ENCODE measurements at places on chromosomes 3 and 15.
A peak's percentile ranks its signal among the peaks of the same experiment; 100 is the strongest.

DNA sequence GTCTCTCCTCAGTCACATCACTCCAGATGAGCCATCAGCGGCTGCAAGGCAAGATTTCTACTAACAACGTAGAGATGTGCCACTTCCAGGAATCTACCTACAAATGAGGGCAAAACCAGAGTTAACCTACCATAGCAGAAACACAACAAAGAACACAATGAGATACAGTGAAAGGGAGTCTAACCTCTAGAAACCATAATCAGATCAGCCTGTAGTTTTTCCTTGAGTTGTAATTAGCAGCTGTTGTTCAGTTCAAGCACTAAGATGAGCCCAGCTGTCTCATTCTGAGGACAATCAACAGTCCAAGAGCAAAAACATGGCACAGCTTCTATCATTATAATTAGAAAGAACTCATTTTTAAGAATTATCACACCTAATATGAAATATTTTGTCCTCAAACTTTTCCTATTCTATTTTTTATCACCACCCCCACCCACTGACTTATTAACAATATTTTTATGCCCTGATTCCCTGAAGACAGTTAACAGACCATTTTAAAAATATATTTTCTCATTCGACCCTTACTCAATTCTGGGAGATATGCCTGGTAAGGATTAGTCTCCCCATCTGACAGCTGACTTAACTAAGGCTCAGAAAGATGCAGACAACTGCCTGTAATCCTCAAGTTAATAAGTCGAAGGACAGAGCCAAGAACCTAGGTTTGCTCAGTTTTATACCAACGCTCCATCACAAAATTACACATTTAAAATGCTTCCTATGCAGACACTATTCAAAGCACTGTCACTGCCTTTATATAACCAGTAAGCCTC, 50.1 kb downstream of the MAGI1 start:
- DNase-seq, result no peak

GRCh38 chr3:188695241-188695640, 476.5 kb upstream of the TPRG1 start:
- no peak for DNase-seq

GRCh38 chr3:10554236-10554611, 48.8 kb upstream of the ATP2B2 start:
- DNase-seq, result no peak

DNA sequence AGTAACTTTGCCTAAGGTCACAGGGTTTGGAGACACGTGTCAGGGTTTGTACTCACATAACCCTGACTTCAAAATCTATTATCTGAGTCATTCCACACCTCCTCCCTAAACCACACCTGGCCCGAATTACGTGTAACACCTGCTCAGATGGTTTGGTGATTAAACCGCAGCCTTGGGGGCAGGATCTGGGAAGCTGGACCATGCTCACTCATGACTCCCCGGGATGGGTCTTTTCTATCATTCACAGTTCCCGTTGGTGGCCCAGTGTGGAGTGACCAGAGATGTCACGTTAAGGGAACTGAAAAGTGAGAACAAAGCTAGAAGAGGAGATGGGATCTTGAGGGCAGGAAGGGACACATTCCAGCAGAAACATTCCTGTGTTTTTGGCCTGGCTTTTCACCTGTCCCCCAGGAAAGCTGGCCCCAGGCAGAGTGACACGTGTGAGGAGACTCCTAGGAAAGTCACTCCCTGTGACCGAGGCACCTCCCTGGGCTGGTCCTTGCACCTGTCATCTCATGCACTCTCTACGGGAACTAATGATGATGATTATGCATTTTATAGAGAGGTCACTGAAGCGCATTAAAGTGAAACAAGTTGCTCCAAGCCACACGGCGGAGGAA, 75.4 kb upstream of the POMGNT2 start:
- DNase-seq, result peak; percentile 69

DNA sequence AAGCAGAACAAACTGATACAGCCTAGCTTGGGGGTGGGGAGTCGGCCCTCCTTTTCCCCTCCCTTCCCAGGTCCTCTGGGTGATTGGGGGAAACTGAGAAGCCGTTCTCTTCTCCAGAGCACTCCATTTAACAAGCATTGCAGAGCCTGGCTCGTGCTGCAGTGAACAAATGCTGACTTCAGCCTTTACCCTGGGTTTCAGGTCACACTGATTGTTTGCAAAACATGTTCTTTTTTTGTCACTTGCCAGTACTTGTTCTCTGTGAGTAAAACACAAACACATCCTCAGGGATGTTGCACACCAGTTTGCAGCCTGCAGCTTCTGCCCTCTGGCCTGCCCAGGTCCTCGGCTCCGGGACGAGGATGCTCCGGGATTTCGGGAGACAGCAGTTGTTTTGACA, 132.8 kb downstream of the PGPEP1L start:
- DNase-seq, result no peak

DNA sequence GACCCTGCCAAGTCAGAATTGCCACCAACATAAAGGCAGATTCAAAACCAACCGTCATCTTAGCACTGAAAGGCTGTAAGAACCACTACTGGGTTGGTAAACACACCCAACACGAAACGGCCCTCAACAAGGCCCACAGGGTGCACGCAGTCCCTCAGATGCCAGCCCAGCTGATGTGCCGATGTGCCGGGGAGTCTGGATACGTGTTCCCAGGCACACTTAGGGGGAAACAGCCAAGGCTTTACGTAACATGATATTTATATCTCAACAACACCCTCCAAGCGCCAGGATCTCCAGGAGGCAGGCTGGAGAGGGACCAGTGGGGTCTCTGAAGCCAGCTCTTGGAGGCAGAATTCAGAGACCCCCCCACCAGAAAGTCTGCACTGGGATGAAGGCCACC, 14.2 kb downstream of the POC1A start:
- DNase-seq, result no peak

GRCh38 chr3:71258116-71258515, 325.4 kb downstream of the FOXP1 start:
- no peak for DNase-seq

- DNase-seq, result no peak
Measured at GRCh38 chr3:9841015-9841414, 2.8 kb downstream of the RPUSD3 start.

GRCh38 chr15:82272154-82272553, 9.5 kb downstream of the SAXO2 start:
- DNase-seq, result no peak

DNA sequence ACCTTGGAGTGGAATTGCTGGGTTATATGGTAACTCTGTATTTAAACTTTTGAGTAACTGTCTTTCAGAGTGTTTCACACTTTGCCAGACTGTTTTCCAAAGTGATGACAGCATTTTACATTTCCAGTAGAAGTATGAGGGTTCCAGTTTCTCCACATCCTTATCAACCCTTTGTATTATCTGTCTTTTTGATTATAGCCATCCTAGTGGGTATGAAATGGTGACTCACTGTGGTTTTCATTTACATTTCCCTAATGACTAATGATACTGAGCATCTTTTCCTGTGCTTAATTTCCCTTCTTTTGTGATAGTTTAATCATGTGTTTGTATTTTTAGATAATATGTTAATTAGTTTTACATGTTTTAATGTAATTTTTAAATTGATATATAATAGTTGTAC, 138.1 kb upstream of the DAZL start:
- no peak for DNase-seq

DNA sequence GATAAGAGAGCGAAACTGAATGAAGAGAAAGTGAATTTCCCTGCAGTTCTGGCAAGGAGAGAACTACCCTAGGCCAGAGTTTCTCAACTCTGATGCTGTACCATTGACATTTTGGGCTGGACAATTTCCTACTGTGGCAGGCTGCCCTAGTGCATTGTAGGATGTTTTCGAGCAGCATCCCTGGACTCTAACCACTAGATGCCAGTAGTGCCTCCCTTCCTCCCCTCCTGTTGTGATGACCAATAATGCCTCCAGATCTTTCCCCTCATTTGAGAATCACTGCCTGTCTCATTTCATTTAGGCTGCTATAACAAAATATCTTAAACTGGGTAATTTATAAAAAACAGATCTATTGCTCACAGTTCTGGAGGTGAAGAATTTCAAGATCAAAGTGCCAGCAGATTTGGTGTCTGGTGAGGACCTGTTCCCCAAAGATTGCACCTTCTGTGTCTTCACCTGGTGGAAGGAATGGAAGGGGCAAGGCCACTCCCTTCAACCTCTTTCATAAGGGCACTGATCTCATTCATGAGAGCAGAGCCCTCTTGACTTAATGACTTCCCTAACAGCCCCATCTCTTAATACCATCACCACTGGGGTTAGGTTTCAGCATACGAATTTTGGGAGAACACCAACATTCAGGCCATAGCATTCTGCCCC, 188.9 kb upstream of the MEIS2 start:
- no peak for DNase-seq

- no peak for DNase-seq
Measured at GRCh38 chr3:78721771-78722543, 1045.8 kb downstream of the ROBO1 start.

DNA sequence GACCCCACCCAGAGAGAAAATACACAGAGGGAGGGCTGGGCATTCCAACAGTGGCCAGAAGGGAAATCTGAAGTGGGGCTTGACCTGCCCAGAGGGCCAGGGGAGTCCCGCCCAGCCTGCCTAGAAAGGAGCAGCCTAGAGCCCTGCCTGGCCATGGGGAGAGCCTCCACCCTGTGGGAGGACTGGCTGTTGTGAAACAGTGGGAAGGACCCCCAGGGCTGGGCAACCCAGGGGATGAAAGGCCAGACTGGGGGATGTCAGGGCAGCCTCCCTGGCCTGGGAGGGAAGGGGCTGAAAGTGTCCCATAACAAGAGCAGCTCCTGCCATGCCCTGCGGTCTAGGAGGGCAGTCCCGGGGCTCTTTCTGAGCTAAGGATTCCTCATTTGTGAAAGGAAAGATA, 69.0 kb downstream of the SLC12A8 start:
- DNase-seq, result no peak

DNA sequence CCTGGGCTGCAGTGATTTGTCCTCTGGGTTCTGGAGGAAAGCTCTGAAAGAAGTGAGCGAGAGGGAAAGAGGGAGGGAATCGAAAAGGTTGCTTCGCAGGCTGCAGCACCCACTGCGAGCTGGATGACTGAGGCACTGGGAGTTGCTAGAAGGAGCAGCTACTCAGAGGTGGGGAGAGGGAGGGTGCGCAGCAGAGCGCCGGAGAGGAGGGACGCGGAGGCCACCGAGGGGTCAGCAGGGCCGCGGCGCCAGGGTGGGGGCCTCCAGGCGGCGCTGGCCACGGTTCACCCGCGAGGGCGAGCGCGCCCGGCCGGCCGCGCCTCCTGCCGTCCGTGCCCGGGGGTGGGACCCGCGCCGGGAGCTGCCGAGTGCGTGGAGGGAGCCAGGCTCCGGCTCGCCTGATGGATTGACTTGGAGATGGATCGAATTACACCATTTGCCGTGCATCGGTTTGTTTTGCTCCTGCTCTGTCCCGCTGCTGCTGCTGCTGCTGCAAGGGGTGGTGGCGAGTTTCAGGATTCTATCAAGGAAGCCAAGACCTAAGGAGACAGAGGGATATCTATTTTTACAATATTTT, at the start of gene SEMA6D:
TSS of gene SEMA6D (plus strand) at position 470 of the 577 bp plus-strand sequence. CDS start 42,294 bp downstream, outside the sequence.
- DNase-seq, result no peak

GRCh38 chr3:136929977-136930670, 27.7 kb upstream of the IL20RB start:
- no peak for DNase-seq

GRCh38 chr3:58206406-58207011, 4.3 kb downstream of the DNASE1L3 start:
- DNase-seq, result no peak

GRCh38 chr15:90201130-90201943, at the start of gene SEMA4B:
SEMA4B (plus strand) TSS chr15:90201330; CDS start chr15:90201579, 249 bp downstream.
- DNase-seq, result peak; percentile 88

DNA sequence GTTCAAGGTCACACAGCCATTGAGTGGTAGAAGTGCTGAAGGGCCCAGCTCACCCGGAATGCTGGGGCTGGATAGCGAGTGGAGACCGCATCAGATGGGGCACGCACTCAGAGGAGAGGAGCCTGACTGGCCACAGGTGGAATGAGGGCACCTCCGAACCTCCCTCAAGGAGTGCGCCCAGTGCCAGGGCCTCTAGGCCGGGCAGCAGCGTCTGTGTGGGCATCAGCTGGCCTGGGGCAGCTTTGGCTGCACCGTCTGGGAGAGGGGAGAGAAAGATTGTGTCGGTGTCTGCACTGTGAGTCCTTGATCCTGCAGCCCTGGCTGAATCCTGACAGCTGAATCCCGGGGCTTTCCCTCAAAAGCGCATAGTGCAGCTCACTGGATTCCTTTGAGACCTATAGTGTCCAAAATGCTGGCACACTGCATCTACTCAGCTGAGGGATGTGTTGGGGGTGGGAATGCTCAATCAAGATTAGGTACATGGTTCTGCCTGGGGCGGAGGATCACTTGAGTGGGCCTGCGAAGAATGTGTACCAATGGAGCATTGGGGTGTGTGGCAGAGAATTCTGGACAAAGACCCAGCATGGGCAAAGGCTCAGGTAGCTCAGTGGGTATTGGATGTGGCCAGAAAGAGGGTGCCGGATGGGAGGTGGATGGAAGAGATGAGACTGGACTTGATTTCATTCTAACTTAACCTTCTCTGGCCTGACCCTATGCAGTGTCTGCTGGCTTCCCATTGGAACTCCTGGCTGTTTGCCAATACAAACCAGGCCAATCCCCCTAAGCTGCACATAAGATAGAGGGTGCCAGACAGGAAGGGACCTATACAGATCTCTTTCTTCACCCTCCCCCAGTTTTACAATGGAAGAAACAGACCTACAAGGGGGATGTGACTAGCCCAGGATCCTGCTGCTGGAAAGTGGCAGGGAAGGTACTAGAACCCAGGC, 950 bp downstream of the ANKDD1A start:
- DNase-seq, result no peak

DNA sequence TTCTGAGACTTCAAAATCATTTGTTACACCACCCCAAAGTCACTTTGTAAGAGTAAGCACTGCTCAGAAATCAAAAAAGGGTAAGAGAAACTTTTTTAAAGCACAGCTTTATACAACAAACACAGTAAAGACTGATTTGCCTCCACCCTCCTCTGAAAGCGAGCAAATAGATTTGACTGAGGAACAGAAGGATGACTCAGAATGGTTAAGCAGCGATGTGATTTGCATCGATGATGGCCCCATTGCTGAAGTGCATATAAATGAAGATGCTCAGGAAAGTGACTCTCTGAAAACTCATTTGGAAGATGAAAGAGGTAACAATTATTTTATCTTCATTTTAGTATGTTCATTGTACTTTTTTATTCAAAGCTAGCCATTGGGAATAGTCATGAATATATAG, 32.6 kb downstream of the BLM start:
- no peak for DNase-seq

GRCh38 chr3:65666448-65667091, 372.1 kb downstream of the MAGI1 start:
- DNase-seq, result no peak

DNA sequence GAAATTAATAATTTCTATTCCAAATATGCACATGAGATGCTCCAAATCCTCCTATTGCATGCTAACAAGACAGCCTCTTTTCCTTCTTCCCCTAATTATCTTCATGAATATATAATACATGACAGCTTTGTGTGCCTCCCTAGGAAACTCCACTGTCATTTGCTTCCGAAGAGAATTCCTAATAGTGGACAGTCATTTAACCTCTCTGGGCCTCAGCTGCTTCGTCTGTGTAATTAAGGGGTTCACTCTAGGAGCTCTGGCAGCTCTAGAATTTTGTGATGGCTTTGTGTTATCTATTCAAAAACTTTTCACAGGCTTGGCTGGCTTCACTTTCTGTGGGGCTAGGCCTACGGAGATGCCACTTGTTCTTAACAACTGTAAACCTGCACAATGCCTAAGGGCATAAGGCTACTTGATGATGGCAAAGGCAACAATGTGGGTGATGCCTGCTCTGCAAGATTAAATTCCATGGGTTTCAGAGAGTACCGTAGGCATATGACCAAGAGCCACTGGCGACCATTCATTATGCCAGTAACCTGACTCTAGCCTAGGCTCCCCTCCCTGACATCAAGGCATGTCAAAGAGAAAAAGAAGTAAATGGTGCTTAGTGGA, 333.8 kb upstream of the UMPS start:
- no peak for DNase-seq
